ENCODE measurements at places on chromosomes 16 and 17.

GRCh38 chr16:89277641-89278341, 60.3 kb downstream of the ZNF778 start:
- DNase-seq, result no peak

DNA sequence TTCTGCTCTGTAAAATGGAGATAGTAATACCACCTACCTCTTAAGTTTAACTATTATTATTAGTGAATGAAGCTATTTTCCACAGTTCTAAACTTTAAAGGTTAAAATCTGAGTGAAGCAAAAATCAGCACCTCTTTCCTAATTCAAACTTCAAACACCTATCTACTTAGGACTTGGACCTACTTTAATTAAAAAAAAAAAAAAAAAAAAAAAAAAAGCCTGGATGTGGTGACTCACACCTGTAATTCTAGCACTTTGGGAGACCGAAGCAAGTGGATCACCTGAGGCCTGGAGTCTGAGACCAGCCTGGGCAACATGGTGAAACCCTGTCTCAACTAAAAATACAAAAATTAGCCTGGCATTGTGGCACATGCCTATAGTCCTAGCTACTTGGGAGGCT, 5.0 kb upstream of the KANSL1 start:
- no peak for DNase-seq

DNA sequence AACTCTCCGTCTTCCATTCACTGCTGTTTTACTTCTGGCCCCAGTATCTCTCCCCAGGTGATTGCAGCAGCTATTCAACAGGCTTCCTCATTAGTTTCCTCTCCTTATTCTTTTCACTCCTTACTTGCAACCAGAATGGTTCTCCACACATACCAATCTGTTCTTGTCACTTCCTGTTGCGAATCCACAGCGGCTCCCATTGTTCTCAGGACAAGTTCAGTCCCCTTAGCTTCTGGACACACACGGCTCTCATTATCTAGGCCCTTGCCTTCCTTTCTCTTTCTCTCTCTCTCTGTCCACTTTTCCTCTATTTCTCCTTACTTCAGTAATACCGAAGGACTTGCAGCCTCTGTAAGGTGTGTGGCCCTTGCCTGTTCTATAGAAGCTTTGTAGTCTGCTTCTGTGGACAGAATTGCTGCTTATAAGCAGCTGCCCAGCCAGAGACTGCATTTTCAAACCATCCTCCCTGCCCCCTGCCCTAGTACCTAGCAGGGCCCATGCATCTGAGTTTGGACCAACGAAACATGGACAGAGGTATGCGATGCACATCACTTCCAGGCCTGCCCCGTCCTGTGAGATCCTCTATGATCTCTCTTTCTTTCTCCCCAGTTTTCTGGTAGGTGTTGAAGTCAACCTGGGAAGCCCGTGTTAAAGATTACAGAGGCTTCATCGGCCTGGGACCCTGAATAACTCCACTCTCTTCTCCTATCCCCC, 45.7 kb downstream of the VAT1L start:
- no peak for DNase-seq

- DNase-seq, result no peak
Measured at GRCh38 chr17:72717676-72718075, 374.8 kb downstream of the SLC39A11 start.
